GM23248 (cell line): ENCODE measurements at places on chromosomes 6 and 20. TPM values are rescaled to one million over a fixed set of nuclear protein-coding genes. Genes with fewer than 3 reads are reported as not detected.
A peak's percentile ranks its signal among the peaks of the same experiment; 100 is the strongest.

SNAP91 gene
- total RNA-seq = not detected in 2 replicates

ID1 gene
- 583 and 780 TPM in 2 replicates for total RNA-seq

VSTM2L gene
- total RNA-seq = 6.2 and 9.2 TPM in 2 replicates

PNISR gene
- 46.6 and 56.3 TPM in 2 replicates for total RNA-seq

TMEM63B gene
- 29.0 and 43.2 TPM in 2 replicates for total RNA-seq

DNA sequence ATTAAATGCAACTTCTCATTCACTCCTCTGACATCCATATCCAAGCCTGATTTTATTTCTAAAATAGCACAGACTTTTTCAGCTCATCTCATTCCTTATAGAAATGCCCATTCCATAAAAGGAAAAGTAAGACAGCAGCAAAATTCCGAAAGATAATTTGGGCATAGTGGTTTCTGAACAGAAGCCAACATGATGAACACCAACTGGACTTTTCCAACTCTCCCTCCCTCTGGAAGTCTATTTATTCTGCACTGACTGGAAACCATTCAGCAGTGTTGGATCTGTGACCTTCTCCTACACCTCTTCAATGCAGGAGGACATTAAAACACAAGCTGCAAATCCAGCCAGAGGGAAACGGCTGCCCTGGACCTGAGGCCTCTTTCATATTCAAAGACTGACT is 306.2 kb upstream of the NT5E start:
- peak; percentile 21 for DNase-seq

- DNase-seq = no peak
These were observed 115.6 kb downstream of the MTHFD1L start for GRCh38 chr6:150981095-150981494.

DNA sequence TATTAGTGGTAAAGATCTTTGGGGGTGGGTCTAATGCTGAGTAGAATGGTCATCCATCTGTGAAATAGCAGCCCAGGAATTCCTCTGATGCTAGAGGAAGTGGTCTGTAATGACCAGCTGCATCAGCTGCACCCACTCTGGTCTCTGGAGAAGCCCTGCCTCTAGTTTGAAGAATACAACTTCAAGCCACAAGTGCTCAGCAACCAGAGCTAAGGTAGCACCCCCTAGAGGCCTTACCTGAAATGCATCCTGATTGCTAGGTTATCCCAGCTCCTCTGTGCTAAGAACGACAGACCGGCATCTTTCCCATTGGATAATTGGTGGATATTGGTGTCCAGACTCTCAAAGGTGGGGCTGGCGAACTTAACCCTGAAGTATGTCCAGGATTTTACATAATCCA is 58.2 kb downstream of the DNAH8 start:
- no peak for DNase-seq

DNA sequence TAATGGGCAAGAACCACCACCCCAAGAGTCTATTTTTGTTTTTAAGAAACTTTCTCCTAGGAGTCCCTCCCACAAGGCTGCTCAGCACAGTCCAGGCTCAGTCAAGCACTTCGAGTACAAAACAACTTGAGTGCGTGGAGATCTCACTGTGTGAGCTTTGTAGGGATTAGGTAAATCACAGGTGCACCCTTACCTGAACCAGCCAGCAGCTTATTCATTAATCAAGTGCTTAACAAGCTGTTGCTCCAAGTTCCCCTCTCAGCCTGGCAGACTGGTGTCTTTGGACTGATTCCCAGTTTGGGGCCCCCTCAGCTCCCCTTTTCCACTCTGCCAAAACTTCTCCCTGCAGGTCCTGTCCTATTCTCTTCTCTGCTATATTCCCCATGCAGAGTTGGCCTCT is 133.1 kb downstream of the LY86 start:
- no peak for DNase-seq

GRCh38 chr6:132395015-132395597 is 6.2 kb downstream of the MOXD1 start:
- DNase-seq = no peak
